ENCODE measurements at places on chromosomes 2 and 18.

DNA sequence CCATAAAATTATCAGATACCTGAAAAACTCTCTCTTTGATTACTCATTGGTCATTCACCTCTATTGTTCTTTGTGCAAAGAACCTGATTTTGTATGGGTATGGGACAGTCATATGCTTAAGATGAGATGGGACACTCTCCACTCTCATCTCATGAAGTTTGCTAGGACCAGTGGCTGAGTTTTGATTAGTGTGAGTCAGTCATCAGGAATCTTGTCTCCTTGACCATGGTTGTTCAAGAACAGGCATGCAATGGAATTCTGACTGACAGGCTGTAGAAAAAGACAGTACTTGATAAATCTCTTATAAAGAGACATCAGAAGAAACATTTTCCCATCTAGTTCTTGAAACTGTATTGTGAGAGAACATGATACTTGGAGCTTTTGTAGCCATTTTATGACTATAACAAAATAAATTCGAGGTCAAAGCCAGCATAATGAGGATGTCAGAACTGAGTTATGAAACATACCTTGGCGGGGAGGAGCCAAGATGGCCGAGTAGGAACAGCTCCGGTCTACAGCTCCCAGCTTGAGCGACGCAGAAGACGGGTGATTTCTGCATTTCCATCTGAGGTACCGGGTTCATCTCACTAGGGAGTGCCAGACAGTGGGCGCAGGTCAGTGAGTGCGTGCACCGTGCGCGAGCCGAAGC lies 367.0 kb downstream of the NR4A2 start:
- no peak for DNase-seq

DNA sequence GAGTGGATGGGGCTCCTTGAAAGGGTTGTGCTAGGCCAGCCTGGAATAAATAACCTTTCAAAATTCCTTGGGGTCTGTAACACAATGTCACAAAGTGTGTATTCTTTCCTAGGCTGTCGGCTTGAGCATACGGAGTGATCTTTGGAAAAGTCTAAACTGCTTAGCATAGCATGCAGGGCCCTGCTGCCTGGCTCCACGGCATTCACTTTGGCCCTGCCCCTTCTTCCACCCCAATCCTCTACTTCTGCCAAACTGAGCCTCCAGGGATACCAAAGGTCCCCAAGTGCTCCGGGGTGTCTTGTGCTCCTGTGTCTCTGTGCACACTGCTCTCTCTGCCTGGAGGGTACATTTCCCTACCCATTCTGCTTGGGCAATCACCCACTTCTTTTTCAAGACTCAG lies 196.1 kb downstream of the LTBP1 start:
- DNase-seq, result no peak

DNA sequence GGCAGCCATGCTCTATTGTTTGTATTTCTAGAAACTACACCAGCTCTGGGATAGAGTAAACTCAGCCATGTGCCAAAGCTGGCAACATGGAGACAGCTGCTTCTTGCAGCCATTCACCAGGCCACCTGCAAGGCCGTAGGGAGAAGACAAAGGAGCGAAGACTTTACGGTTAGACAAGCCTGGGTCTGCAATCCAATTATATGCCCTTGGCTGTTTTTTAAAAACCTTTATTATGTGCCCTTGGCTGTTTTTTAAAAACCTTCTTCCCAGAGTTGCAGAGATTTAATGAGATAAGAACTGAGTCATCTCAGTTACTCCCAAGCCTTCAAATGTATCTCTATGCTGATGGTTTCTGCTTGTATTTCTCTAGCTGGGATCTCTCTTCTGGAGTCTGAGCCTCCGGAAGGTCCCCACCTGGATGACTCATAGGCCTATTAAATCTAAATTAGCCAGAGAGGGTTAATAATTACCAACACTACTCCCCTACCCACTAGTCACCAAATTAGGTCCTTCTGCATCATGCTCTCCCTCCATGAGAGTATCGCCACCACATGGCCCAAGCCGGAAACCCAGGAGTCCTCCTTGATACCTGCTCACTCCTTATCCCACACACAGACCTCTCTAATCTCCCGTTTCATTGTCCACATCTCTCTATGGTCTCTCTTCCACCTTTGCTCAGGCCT lies 17.5 kb upstream of the DPP4 start:
- no peak for DNase-seq

GRCh38 chr2:20052861-20053281 lies 1.4 kb upstream of the LAPTM4A start:
- peak; percentile 86 for DNase-seq

DNA sequence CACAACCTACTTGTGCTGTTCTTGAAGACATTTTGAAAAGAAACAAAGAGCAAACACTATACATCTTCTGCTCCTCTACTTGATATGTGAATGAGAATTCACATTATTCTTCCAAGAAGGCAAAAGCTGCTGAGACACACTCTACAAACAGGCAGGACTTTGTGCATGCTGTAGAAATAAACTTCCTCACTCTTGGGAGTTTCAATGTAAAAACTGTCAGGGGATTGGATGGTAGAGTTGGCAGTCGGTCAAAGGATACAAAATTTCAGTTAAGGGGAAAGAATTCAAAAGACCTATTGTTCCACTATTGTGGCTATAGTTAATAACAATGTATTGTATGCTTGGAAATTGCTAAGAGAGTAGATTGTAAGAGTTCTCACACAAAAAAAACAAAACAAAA lies 196.3 kb downstream of the MC4R start:
- DNase-seq, result no peak

DNA sequence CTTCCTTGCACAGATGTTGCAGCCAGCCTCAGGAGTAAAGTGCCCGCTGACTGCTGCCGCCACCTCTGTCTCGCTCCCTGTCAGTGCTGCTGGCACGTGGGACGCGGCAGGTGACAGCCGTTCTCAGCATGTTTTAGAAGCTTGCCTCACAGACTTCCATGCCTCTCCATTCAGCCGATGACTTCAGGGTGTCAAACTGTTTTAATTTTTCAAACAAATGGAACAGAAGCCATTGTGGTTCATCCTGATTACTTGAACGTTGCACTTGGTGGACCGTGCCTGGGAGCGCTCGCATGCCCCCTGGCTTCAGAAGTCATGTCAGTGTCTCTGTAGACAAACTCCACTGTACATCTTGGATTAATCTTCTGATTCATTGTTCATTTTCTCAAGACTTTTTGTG lies 62.7 kb upstream of the EML6 start:
- no peak for DNase-seq

DNA sequence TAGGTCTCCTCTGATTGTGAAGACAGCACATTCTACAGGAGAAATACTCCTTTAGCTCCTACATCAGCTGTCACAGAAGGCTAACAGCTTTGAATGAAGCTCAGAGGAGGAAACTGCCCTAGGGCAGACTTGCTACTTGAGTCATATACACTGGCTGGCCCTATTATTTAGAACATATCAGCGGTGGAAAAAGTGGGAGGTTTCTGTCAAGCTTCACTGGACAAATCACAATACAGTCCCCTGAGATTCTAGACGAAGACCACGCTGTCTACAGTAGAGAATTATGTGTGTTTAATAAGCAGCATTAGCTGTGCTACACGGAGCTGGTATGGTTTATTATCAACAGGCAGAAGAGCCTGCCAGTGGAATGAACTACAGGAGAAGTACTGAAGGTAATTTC lies 230.9 kb upstream of the FSIP2 start:
- DNase-seq, result no peak
